ENCODE measurements at places on chromosomes 2 and 18.

DNA sequence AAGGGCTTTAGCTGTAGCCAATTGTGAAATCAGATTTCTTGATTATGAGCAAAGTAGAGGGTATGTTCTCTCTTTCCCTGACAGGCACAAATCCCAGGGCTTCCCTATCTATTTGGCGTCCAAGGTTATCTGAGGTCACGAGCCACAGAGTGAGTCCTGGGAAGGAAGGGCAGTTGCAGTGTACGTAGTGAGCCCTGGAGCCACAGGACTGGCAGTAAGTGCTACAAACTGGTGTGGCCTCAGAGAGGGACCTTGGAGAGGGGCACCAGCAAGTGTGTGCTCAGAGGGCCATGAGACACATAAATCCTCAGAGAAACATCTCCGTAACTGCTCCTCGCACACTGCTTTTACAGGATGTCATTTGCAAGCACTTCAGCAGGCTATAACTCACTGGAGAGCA lies 115.5 kb upstream of the SH3BP4 start:
- DNase-seq, result no peak

GRCh38 chr2:72494392-72494791 lies 331.4 kb downstream of the EXOC6B start:
- no peak for DNase-seq

DNA sequence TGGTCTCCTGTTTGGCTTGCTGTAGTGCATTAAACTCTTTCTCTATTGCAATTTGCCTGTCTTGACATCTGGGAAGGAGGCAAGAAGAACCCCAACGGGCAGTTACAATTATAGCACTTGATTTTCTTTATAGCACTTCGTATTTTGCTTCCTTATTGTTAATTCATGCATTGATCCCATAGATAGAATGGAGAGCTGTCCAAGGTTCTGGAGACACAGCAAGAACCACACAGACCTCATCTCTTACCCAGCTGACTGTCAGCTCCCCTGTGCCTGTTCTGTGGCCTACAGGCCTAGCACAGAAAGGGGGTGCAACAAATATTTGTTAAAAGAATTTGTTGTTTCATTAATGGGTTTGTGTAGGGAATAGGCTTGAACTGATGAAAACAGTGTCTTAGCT lies 194.3 kb downstream of the GALNT1 start:
- no peak for DNase-seq

DNA sequence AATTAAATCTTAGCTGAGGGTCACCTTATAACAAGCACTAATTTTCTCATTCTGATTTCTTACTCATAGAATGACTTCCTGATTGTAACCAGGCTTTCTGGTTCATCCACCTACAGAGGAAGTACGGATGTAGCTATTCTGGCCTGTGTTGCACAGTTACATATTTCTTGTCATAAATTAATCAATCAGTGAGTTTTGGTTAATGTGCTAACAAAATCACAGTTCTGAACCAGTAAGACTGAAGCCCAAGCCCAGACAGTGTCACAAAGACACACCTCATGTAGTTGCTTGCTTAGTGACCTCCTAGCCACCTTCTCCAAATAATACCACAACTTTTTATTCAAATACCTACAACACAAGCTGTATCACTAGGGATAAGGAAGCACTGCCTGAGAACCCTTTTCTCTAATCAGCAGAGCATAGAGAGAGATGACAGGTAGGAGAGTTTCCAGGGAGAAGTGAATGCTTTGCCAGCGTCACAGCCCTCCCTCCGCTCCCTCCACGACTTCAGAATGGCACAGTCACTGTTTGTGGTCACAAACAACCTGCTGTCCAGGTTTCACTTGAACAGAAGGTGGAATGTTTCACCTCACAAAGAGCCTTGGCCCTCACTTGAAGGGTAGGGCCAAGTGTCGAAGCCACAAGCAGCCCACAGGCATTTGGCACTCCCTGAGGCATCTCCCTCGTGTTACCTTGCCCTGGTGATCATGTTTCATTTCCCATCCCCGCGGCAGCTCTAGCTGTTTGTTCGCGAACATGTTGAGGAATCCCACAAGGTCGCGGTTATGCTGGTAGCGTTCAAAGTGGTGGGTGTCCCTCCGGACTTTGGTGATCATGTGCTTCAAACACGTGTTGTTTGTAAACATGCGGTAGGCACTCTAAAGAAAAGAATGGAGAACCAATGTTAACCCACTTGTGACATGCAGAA lies 120.8 kb upstream of the STK17B start:
- no peak for DNase-seq

GRCh38 chr2:14632133-14632936 lies at the start of gene LRATD1:
TSS of gene LRATD1 (plus strand) at chr2:14632717. CDS start at chr2:14633980, 1,263 bp downstream.
- no peak for DNase-seq

DNA sequence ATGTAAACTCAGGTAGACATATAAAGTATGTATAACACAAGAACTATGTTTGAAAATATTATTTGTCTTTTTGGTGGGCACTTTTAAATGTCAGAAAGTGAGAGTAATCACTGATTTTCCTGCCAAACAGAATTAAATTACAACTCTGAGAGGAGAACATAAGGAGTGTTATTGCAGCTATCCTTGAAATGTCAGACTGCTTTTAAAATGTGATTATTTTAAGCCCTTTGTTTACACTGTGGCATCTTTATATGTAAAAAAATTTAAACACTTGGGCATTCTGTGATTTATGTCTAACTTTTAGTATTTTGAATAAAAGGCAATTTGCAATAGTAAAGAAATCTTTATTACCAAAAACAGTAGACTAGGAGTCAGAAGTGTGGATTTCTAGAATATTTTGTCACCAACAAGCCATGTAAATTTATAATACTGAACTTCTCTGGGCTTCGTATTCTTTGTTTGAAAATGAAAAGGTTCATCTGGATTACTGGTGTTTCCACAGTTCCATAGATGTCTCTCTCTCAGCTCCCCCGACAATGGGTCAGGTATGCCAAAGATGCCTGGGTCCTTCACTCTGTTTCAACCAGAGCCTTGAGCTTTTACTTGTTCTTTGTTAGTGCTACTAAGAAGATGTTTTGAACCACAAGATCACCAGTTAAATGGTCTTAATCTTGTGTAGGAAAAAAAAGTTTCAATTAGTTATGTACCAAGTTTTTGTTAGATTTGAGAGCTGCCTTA lies 38.8 kb downstream of the GULP1 start:
- DNase-seq, result no peak

DNA sequence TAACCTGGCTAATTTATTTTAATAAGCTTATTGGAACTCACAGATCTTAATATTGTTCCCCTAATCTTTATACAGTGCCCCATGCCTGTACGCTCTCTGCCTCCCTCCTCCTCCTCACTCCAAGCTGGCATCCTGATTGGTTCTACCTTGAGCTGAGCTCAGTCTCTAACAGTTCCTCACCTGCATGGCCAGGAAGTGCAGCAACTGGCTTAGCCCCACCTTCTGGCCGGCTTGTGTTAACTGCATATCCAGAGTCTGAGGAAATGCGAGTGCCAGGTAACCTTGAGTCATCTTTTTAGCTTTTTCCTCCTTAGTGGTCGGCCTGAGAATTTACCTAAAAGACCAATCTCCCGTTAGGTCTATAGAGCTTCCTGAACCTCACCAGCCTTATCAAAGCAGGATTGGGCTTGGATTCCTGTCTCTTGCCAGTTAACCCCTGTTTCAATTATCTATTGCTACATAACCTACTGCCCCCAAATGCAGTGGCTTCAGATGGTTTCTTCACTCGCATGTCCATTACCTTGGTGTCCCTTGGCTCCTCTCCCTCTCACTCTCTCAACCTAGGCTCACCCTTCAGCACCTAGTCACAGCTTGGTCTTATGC lies 89.5 kb upstream of the STK39 start:
- peak; percentile 16 for DNase-seq

GRCh38 chr2:129910446-129911362 lies 68.8 kb upstream of the RAB6C start:
- no peak for DNase-seq

DNA sequence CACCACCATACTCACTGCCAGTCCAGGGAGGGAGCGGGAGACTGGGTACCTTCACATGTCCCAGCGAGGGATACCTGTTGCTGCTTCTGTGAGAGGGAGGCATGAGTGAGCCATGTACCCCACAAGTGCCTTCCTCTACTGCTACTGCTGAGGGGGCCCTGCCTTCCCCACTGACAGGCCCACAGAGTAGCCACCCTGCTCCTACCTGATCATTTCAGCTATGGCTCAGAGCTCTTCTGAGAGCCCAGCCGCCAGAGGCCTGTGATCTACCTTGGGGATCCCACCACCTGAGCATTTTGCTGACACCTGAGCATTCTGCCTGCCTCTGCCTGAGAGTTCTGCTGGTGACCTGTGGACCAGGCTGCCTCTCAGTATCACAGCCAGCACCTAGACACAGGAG lies 137.6 kb downstream of the FSIP2 start:
- DNase-seq, result no peak

GRCh38 chr2:94872676-94873361 lies 1.6 kb downstream of the TEKT4 start:
- no peak for DNase-seq

GRCh38 chr2:3492951-3493614 lies 26.2 kb downstream of the ADI1 start:
- DNase-seq, result no peak

GRCh38 chr18:36613810-36614209 lies 215.0 kb downstream of the TPGS2 start:
- DNase-seq, result no peak

DNA sequence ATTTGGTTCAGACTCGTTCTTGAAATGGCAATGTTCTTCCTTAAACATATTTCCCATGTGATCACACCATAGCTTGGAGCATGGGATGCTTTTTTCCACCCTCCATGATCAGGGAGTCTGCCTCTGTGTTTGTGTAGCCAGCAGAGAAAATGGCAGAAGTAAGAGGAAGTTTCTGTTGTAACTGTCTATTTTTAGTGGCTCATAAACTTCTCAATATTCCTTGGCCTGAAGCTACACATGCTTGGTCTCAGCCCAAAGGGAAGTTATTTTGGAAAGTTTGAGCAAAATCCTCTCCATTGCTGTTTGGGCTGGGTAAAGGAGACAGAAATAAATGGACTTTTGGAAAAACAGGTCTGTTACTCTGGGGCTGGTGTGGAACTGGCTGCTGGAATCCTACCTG lies 33.4 kb upstream of the ITGA6 start:
- no peak for DNase-seq

DNA sequence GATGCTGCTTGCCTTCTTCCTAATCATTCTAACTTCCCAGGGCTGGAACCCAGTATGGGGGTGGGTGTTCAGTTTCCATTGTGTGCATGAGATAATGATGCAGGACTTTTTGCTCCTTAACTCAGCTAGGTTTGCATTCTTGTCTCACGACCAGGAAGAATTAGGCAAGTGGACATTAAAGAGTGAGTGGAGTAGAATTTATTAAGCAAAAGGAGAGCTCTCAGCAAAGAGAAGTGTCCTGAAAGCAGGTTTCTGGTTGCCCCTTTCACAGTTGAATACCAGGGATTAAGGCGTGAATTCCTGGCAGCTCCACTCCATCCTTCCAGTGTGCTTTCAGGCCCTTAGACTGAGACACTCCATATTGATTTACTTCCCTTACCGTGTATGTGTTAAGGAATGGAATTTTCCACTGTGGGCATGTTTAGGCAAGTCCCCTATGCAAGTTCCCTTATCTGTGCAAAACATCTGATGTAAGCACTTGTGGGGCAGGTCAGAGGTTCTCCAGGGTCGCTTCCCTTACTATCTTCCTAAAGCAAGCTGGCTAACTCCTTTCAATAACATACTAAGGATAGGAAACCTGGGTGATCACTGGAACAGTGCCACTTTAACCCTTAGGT lies 126.5 kb downstream of the GPR39 start:
- DNase-seq, result no peak

- DNase-seq, result no peak
Observed at GRCh38 chr18:31633392-31634330, 42.0 kb downstream of the TTR start.

GRCh38 chr18:4821801-4822200 lies 366.7 kb upstream of the DLGAP1 start:
- DNase-seq, result no peak

GRCh38 chr2:170282851-170283250 lies 104.9 kb downstream of the MYO3B start:
- DNase-seq, result no peak
